ENCODE measurements at places on chromosomes 1 and 21. TPM values are rescaled to one million over a fixed set of nuclear protein-coding genes. Genes with fewer than 3 reads are reported as not detected.

- no peak for DNase-seq
These were observed 13.0 kb downstream of the PHGDH start for GRCh38 chr1:119724611-119725218.

DNA sequence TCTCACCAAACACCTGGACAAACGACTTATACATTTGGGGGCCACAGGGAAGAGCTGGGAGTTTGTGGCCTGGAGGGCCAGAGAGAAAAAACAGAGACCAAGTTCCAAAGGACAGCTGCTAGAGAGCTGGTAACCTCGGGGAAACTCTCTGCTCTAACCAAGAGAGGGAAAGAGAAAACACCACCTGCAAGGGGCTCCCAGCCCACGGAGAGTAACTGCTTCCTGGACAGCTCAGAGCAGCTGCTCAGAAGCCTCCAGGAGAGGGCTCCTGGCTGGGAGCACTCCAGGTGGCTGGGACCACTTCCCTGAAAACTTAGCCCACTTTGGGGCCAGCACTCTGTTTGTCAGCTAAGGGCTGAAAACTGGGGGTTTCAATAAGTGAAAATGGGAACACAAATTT is 154.8 kb upstream of the GRIK3 start:
- no peak for DNase-seq

DNA sequence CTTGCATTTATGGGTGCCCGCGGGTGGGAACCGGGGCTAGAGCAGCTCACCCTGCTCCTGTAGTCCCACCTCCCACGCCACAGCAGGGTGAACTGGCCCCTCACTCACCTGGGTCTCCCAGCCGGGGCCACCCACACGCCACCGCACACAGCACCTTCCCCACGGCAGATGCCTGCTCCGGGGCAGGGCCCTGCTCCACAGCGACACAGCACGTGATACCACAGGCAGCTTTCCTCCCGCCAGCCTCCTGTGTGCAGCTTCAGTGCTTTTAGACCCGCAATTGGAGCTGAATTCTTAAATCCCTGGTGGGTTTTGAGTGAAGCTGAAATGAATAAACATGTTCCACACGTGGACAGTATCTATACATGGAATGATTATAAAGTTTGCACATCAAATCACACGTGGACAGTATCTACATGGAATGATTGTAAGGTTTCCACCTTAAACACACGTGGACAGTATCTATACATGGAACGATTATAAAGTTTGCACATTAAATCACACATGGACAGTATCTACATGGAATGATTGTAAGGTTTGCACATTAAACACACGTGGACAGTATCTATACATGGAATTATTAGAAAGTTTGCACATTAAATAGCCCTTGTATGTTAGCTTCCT is 93.1 kb upstream of the COL6A1 start:
- no peak for DNase-seq

GRCh38 chr1:42935971-42936308 is 22.7 kb downstream of the SLC2A1 start:
- DNase-seq, result no peak

DNA sequence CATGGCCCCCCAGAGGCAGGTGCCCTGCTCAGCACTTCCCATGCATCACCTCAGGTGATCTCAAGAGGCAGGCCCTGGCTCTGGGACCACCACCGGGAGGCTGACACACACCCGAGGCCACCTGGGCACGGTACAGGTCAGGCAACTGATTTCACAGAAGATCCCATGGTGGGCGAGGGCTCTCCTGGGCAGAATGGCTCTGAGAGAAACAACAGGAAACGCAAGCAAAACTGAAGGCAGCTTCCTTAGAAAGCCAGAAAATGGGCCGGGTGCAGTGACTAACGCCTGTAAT is 11.4 kb upstream of the SKI start:
- DNase-seq, result no peak

GRCh38 chr1:86975993-86976550 is 61.6 kb downstream of the HS2ST1 start:
- no peak for DNase-seq

- no peak for DNase-seq
These were observed 12.6 kb upstream of the CD34 start for GRCh38 chr1:207923561-207923960.

DNA sequence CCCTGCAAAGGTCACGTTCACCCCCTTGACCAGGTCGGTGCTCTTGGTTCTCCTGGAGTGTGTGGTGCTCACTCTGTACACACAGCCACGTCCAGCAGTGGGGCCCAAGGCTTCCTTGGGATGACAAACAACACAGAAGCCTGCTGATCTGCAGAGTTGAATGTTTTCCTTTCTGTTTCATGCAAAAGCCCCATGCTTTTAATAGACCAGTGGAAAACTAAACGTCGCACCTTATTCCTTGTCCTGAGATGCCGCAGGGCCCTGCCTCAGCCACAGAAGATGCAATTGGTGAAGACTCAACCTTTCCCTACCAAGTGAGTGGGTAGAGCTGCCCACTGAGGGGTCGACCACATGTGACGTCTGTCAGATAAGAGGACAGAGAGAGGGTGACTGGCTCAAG is 5.8 kb upstream of the PDPN start:
- no peak for DNase-seq

DNA sequence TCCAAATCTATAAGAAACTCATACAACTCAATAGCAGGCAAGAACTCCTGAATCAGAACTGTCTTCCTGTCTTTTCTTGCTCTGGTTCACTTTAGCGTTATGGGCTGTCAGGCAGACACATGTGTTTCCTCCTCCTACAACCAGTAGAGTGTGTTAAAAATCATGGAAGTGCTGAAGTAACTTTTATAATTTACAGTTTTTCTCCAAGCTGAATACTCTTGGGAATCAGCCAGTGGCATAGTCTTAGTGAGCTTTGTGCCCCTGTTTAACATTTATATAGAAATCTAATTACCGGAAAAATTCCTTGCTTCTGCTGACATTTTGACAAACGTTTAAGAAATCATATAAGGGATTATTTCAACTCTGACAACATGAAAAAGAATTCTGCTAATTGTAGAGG is 113.1 kb upstream of the RGS18 start:
- no peak for DNase-seq

DNA sequence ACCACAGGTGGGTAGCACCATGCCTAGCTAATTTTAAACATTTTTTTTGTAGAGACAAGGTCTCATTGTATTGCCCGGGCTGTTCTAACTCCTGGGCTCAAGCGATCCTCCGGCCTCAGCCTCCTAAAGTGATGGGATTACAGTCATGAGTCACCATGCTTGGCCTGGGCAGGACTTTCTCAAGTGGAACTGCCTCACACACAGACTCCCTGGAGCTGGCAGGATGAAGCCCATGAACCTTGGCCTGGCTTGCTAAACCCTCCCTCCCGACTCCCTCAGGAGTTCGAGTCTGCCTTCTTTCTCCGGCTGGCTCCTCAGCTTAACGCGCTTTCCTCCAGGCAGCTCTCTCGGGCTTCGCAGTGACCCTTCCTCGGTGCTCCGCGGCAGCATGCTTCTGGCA is 7.7 kb upstream of the ECE1 start:
- DNase-seq, result no peak

GRCh38 chr1:107830526-107830925 is 134.5 kb downstream of the VAV3 start:
- no peak for DNase-seq

DNA sequence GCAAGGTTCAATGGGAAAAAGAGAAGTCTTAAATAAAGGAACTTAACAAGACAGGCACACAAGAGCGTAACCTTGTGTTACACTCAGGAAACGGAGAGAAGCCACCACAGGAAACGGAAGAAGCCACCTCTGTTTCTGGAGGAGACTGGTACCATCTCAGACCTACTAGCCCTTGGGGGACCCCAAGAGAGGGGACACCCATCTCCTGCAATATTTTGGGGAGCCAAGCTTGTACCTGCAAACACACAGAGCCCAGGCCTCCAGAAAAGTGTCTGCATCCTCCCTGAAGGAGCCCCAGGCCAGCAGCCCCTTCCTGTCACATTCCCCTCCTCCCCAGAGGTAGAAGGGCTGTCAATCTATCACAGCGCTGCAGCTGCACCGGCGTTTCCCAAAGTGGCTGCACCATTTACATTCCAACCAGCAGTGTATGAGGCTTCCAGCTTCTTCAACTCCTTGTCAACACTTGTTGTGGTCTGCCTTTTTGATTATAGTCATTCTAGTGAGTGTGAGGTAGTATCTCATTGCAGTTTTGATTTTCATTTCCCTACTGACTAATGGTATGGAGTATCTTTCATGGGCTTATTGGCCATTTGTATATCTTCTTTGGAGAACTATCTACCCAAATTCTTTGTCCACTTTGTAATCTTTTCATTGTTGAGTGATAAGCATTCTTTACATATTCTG is 23.0 kb upstream of the PADI1 start:
- DNase-seq, result no peak

Gene POU3F1
- polyA plus RNA-seq, result 1.7 TPM

- peak; percentile 56 for DNase-seq
These were observed 631.6 kb upstream of the CAMK1G start for GRCh38 chr1:208951908-208952307.

DNA sequence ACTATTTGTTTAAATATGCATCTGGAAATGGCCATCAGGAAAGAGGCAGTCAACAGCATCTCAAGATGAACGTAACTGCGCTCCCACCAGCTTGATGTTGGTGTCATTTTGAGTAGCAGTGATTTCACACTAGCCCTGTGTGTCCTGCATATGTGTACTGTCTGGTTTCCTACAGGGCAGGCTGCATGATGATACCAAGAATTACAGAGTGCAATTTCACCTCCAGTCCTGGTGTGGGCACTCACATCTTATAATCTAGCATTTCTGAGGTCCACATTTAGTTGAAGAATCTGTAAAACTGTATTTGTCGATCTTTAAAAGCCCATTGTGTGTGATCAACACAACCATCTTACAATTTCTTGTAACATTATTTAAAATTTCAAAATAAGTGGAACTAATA is 336.4 kb downstream of the PAPPA2 start:
- no peak for DNase-seq

DNA sequence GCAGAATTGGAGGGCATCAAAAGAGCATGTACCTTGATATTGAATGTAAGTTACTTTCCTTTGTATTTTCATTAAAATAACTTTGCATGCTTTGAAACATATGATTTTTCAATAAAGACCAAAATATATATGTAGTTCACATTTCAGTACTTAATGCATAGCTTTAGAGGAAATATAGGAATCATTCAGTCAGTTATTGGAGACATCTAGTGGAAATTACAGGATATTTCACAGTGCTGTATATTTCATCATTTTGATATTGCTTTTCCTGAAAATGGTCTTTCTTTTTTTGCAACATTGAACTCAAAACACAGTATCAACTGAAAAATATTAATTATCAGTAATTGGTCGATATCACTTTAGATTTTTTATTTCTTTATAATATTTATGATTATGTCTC is 375.8 kb downstream of the NCAM2 start:
- no peak for DNase-seq

DNA sequence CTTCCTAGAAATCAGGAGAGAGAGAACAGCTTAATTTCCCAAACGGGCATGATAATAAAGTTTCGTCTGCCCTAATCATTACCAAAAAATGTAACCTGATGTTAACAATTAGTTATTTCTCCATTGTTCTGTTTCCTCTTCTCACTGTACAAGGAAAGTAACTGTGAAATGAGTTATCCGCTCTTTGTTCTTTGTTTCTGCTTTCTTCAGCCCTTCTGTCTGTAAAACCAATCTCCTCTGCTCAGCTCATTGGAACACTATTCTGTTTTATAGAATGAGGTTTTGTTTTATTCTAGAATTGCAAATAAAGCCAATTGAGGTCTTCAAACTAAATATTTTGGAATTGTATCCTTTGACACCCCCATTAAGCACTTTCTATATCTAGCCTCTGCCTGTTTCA is 8.8 kb upstream of the THEM4 start:
- DNase-seq, result no peak

DNA sequence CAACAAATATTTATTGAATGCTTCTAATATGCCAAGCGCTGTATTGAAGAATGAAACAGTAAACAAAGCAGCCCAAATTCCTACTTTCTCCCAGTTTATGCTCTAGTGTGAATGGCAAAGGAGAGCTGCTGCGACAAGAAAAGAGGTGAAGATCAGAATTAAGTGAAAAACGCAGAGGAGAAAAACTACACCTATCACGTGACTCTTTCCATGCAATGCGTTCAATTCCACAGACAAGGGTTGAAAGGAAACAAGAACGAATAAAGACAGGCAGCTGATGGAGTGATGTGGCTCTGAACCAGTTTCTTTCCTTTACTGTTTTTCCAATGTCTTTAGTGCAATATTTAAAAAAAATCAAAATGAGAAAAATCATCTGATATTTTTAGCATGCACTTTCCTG is 23.6 kb downstream of the MT1HL1 start:
- DNase-seq, result no peak

- DNase-seq, result no peak
These were observed 29.4 kb downstream of the CLDN14 start for GRCh38 chr21:36450511-36450910.

Gene ADGRB2
- 17.8 TPM for polyA plus RNA-seq

- no peak for DNase-seq
These were observed 122.1 kb upstream of the RGS1 start for GRCh38 chr1:192453360-192453992.

Gene DNAJC28
- polyA plus RNA-seq, result 7.2 TPM

Gene EDARADD
- 7.5 TPM for polyA plus RNA-seq

Gene FAM72A
- polyA plus RNA-seq, result 6.6 TPM

DNA sequence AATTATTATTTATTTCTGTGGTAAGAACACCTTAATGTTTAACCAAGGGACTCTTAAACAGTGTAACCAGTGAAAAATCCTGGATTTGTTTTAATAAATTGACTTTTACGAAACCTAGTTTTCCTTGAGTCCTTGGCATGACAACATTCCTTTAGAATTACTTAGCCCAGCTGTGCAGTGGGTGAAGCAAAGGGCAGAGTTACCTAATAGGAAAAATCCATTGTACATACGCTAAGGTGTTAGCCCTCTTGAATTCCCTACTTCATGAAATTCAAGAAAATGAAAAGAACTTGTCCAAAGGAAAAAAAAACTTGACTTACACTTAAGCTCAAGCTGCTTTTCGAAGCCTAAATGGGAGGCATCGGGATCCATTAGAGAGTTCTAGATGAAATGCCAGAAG is 852.0 kb upstream of the ADAMTS5 start:
- DNase-seq, result no peak

Gene MCOLN2
- polyA plus RNA-seq, result 0.97 TPM

GRCh38 chr1:204439621-204440375 is 28.2 kb upstream of the PPP1R15B start:
- DNase-seq, result no peak

Gene HOOK1
- 59.0 TPM for polyA plus RNA-seq

Gene CLDN17
- polyA plus RNA-seq, result not detected

Gene TMEM51
- polyA plus RNA-seq, result 21.5 TPM

Gene OLIG2
- polyA plus RNA-seq, result 0.20 TPM

GRCh38 chr1:165897326-165898303 is 70.2 kb downstream of the UCK2 start:
- no peak for DNase-seq

Gene EXTL1
- polyA plus RNA-seq, result 1.6 TPM

GRCh38 chr1:108704496-108704895 is 8.2 kb upstream of the FNDC7 start:
- no peak for DNase-seq
